ENCODE measurements at places on chromosomes 13 and 19.

- DNase-seq: no peak
These were observed 16.5 kb downstream of the LSM4 start for GRCh38 chr19:18306209-18306887.

DNA sequence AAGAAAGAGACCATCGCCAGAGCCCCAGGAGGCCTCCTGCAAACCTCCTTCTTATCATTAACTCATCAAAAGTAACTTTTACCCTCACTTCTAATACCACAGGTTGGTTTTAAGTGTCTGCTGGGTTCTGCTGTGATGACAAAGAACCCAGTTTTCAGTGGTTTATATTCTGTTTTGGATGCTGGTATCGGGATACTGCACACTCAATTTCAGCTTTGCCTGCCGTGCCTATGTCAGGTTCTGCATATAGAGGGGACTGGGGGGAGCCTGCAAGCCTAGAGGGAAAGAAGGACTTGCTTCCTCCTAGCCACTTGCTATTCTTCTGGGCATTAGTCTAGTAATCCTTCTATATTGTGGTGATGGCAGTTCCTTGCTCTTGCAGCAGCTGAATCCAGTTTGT lies 242.4 kb downstream of the KCNRG start:
- DNase-seq: no peak

- peak; percentile 57 for DNase-seq
These were observed 696 bp upstream of the SAMD1 start for GRCh38 chr19:14091081-14091812.

- DNase-seq: no peak
These were observed 1824.2 kb downstream of the OLFM4 start for GRCh38 chr13:54852831-54853230.

- no peak for DNase-seq
These were observed 33.5 kb upstream of the TMTC4 start for GRCh38 chr13:100707818-100708740.

DNA sequence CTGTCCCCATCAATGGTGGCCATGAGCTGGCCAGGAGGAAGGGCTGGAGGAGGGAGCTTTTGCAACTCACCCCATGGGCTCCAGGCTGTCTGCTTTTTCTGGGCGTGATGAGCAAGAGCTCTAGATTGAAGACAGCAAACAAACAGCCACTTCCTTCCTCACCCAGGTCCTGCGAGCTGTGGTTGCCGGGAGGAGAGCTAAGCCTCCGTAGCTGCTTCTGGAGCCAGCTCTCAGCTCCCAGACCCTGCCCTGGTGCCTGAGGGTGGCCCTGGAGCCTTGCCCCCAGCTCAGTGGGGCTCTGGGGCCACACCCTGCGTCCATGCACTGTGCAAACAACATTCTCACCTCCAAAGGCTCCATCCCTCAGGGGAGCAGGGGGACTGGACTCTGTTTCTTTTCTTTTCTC lies 6.2 kb downstream of the MYO1F start:
- DNase-seq: no peak

DNA sequence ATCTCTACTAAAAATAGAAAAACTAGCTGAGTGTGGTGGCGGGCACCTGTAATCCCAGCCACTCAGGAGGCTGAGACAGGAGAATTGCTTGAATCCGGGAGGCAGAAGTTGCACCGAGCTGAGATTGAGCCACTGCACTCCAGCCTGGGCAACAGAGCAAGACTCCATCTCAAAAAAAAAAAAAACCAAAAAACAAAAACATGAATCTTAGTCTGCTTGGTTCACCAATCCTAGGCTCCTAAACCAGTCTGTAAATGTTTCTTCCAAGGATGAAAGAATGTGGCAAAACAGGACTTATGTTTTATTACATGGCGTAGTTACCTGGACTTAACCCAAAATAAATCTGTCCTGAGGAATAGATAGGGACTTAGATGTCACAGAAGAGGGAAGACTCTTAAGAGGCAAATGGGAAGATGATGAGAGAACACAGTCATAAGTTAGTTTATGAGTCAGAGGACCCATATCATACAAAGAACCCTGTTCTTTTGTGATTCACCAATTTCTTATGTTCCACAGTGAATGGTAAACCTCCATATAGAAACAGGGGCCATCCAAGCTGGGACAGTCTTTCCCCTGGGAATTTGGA lies 6.9 kb upstream of the FBXL3 start:
- no peak for DNase-seq

DNA sequence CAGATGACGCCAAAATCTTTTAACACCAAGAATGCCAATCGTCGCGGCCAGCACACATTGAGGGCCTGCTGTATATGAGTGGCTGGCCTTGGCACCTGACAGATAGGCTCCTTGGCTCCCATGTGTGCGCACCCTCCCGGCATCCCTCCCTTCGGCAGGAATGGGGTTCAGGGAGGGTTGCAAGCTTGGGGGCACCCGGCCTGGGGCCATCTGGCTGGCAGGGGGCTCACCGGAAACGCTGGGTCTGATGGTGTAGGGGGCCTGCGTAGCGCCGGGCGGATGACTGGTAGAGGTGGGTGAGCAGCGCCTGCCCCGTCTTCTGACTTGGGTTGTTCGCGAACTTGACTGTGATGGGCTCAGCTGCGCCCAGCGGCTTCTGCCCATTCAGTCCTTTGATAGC lies 22.4 kb downstream of the PRKCSH start:
- no peak for DNase-seq

GRCh38 chr13:50352720-50353480 lies 337.7 kb downstream of the KCNRG start:
- DNase-seq: no peak

DNA sequence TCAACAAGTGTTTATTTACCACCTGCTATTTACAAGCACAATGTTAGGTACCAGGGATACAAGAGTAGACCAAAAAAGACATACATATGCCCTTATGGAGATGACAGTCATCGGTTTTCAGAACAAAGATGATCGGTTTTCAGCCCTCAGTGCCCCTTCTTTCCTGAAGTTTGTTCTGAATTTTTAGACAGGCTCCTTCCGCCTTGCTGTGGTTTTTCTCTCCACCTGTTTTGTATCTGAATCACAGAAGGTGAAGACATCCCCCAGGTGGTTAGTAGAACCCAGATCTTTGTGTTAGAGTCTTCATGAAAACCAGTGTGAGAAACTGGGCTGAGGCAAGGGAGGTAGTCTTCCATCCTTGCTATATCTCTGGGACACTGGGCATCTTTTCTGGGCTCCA lies 23.5 kb downstream of the ACTL9 start:
- no peak for DNase-seq

- DNase-seq: no peak
These were observed 8.8 kb downstream of the CYP4F8 start for GRCh38 chr19:15623711-15624318.

Measured in activated CD4-positive, alpha-beta T cell treated with anti-CD3 and anti-CD28 coated beads, Interleukin-2, amount 50 U/mL, for 4 hours (primary cell).